ENCODE measurements at places on chromosomes 3 and 15.

- DNase-seq: no peak
These were observed 191.2 kb downstream of the PLCL2 start for GRCh38 chr3:17075907-17076306.

DNA sequence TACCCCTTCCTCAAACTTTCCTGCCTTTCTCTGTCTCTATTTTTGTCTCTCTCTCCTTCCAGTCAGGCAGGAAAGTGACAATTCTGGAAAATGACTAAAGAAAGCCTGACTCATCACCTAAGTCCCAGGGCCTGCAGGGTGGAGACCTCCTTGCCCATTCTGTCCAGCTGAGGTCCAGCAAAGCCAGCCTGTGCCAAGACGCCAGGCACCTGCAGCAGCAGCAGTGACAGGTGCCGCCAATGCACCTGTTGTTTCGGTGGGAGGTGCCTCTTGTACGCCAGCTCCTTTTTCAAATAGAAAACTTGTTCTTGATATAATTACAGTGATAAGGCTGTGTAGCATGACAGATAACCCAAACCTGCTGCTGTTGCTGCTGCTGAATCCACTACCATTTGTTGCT is 501.3 kb downstream of the NTRK3 start:
- DNase-seq: no peak

GRCh38 chr3:112634786-112635541 is 6.0 kb downstream of the CCDC80 start:
- DNase-seq: no peak

DNA sequence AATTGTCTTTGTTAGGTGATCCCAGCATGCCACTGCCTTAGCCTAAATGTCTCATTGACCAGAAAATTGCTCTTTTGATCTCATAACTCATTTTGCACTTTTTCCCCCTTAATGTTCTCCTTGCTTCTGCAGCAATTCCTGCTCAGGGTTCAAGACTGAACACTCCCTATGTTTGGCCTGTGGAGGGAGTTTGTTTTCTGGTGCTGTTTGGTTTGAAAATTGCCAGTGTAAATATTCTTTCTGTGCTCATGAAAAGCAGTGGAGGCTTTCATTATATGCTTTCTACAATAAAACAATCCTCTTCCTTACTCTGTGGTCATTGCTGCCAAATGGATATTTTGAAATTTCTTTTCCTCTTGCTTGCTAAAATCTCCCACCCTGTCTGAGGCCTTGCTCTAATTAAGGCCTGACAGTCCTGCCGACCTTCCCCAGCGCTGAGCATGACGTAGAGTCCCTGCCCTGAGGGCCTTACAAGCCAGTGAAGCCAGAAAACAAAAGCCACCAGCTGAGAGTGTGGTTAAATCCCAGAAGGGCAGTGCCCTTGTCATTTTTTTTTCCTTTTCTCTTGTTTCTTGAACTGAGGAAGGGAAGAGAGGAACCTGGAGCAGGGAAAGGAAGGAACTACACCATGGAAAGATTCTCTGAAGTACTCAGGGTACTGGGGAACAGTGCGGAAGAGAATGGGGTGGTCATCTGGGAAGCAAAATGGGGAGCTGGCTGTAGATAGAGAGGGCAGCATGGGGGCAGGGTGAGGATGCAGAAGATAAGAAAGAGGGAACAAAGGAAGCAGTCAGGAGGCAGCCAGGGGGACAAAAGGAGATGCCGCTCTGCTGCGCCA is 24.8 kb downstream of the ZBTB38 start:
- no peak for DNase-seq

DNA sequence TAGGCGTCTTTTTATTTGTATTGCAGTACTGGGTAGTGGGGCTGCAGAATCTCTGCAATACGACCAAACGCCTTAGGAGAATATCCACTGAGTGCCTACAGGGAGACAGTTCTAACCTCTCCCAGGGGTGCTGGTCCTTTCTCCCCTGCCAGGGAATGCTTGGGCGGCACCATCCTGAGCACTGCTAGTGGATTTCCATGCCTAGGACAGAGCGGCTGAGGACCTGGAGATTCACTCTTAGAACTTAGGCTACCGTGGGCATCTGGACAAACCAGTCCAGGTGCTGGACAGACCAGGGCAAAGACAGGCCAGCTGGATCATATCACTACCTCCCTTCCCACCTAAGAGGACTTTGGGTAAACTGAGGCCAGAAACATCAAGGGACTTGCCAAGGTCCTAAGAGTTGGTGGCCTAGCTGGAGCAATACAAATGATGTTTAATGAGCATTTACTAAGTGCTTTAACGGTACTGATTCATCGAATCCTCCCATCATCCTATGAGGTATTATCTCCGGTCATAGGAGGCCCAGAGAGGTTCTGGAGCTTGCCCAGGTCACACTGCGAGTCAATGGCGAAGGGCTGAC is 902 bp downstream of the TMEM44 start:
- no peak for DNase-seq

DNA sequence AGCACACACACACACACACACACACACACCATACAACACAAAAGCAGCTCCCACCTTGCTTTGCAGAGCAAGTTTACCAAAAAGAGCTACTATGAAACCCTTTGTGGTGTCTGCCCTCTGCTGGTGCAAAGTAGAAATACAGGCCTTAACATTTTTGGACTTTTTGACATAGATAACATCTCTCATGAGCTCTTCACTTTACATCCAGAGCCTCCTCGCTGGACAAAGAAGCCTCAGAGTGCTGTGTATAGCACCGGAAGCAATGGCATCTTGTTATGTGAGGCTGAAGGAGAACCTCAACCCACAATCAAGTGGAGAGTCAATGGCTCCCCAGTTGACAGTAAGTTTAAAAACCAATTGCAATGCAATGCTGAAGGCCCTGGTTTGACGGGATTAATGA is 157.9 kb downstream of the CHL1 start:
- peak; percentile 7 for DNase-seq

DNA sequence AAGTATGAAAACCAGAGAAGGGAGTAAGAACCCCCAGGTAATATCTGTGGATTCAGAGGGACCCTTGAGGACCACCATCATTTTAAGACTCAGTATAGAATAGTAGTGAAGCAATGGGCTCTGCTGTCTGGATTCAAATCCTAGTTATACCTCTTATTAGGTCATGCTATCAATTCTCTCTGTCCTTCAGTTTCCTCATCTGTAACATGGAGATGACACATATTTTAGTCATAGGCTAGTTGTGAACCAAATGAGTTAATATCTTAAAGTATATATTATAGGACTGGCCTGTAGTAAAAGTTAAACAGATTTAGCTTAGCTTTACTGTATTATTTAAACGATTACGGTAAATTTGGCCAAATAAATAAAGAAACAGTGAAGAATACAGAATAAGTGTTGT is 177.3 kb upstream of the GOLIM4 start:
- DNase-seq: no peak

GRCh38 chr3:107892955-107893624 is 197.7 kb downstream of the CD47 start:
- DNase-seq: no peak

GRCh38 chr3:179166561-179167201 is 18.5 kb downstream of the PIK3CA start:
- no peak for DNase-seq

DNA sequence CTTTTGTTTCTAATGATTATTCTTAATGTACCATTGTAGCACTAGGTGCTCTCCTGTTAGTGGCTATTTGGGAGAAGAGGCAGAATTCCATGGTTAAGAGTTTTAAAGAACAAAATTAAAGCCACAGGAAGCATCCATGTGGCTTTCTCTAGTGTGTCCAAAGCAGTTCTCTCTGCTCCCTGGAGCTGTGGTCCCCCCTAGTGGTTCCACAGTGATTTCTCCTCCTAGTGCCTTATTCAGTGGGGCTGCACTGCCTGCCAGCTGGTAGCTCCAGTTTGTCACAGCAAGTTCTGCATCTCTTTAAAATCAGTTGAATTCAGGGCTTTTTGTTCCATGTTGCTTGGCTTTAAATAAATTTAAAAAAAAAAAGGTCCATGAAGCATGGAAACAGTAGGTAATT is 39.6 kb upstream of the FAM98B start:
- DNase-seq: peak; percentile 42

DNA sequence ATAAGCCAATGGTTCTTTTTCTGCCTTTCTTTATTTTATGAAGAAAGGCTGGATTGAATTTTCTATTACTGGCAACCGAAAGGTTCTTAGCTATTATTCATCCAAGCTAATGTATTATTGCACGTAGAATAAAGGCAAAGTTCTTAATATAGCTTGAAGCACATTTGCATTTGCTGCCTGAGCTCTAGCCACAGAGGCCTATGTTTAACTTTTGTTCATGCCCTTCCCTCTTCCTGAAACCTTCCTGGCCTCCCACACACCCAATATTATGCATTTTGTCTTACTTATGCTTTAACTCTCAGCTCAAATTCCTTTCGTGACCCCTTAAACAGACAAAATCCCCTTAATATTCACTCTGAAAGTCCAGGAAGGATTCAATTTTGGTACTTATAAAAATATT is 71.0 kb upstream of the ZNF280D start:
- no peak for DNase-seq

DNA sequence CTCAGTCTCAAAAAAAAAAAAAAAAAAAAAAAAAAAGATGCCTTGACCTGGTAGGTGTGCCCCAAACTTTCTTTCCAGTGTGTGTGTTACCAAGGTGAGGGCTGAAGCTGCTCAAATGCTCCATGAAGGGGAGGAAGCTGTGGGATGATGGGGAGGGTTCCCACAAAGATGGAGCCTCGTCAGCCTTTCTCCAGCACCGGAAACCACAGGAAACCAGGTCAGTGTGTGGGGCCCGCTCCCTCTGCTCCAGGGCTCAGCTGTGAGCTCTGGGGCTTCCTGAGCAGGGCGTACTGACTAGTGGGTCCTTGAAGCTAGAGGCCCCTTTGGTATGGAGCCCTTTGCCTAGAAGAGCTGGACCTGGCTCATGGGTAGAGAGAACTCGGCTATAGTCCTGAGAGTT is 681 bp upstream of the IL17RE start:
- DNase-seq: no peak

GRCh38 chr3:188390343-188390718 is 236.4 kb downstream of the LPP start:
- no peak for DNase-seq

DNA sequence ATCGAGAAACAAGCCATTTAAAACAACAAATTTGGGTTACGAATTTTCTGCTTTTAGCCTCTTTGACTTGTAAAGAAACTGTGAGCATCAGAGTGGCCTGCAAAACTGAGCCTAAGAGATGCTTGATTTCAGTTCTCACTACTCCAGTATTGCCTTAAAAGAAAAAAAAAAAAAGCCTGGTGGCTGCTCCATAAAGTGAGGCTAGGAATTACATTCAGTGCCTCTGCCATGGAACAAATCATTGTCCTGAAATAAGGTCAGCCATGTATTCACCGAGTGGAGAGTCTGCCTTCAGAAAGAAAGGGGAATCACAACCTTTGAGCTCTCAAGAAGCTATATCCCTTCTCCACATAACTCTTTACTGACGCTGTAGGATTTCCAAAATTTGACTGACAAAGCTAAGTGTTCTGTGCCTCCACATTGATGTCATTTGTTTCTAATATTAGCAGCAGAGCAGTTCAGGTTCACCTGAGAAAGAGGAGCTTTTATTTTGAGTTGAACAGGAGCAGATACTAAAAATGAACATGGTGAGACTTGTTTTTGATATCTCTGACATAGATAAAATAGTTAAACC is 137.3 kb downstream of the SSR3 start:
- DNase-seq: no peak

DNA sequence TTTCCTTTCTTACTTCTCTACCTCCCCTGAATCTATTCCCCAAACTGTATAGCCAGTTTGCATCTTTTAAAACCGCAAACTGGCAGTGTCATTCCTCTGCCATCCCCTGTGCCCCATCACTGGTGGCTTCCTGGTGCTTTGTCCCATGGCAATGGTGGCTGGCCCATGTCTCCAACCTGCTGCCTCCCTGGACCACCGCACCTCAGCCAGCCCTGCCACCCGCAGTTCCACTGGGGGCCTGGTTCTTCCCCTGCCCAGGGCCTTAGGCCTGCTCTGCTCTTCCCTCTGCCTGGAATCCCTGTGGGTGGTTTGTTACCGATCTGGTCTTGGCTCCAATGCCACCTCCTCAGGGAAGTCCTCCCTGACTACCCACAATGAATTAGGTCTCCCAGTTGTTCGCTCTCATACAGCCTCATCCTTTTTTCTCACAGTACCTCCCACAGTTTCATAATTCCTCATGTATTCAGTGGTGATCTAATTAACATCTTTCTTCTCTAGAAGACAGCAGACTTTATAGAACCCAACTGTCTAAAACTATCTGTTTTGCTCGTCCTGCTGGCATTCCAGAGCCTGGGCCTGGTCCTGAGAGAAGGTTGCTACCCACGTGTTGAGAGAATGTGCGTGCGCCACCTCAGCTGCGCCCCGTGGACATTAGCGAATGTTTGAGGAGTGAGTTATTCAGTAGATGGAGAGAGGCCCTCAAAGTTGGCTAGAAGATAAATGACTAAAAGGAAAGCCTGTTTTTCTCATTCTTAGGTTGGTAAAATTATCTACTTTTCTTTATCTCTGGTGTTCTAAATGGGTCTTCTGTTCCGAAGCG is 130.1 kb downstream of the DNAJB8 start:
- DNase-seq: no peak

GRCh38 chr3:167882057-167882667 is 146.6 kb downstream of the SERPINI1 start:
- DNase-seq: peak; percentile 10

GRCh38 chr3:22159004-22159695 is 408.1 kb upstream of the ZNF385D start:
- DNase-seq: no peak

GRCh38 chr15:67190326-67190725 is 64.1 kb downstream of the AAGAB start:
- DNase-seq: no peak

GRCh38 chr3:149247008-149247710 is 25.5 kb upstream of the CP start:
- DNase-seq: no peak

- peak; percentile 47 for DNase-seq
These were observed 4.1 kb upstream of the RARB start for GRCh38 chr3:25423780-25424588.

- no peak for DNase-seq
These were observed 20.0 kb downstream of the SLC28A1 start for GRCh38 chr15:84904419-84904818.

DNA sequence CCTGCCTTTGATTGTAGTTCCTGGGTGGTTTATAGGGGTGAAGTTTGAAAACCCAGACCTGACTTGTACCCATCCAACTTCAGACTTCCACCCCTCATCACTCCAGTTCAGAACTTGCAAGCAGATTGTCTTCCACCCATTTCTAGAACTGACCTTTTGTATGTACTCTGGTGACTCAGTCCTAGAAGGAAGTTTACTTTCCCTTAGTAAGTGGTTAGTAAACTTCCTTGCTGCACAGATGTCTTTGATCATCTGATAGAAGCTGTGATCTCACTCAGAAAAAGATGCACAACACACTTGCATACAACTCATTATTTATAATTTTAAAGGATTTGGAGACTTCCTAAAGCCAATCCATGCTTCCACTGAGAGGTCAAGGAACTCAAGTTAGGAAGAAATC is 368.0 kb downstream of the MFSD1 start:
- DNase-seq: peak; percentile 54

GRCh38 chr3:94873751-94874150 is 810.9 kb downstream of the NSUN3 start:
- no peak for DNase-seq

DNA sequence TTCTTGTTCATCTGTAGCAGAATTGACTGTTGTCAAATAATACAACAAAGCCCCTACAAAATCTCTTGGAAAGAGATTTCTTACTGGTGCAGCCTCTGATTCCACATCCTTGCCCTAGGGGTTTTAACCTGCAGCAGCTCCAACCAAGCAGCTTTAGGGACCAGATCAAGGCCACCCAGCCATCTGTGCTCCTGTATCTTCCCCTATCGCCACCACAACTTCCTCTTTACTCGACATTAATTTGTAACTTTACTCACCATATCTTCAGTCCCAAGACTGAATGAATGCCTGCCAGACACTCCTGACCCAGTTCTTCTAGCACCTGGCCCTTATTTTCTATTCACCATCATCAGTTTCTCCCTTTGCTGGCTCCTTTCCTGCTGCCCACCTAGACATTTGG is 156.6 kb upstream of the IL12A start:
- no peak for DNase-seq

Measured in GM04504 (cell line).